ENCODE measurements at places on chromosomes 4 and X.

GRCh38 chrX:57227691-57228090 is 58.8 kb upstream of the FAAH2 start:
- DNase-seq, result no peak

GRCh38 chr4:103482893-103483292 is 236.9 kb downstream of the TACR3 start:
- no peak for DNase-seq

DNA sequence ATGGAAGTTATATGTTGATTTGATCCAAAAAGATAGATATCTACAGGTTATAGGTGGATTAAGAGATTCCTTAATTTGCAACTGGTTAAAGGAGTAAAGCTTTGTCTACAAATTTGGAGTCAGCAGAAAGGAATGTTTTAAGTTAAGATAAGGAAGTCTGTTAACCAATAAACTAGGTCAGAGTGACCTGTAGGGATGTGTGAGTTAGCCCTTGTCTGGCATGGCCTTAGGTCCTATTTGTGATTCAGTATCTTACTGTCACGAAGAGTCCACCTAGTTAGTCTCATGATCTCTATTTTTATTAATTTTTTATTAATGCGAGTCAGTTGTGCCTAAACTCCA is 230.8 kb downstream of the INPP4B start:
- DNase-seq, result no peak

- DNase-seq, result no peak
Observed at GRCh38 chr4:40621592-40622512, 7.8 kb downstream of the RBM47 start.

- DNase-seq, result no peak
Observed at GRCh38 chrX:154020536-154021115, 924 bp upstream of the IRAK1 start.

DNA sequence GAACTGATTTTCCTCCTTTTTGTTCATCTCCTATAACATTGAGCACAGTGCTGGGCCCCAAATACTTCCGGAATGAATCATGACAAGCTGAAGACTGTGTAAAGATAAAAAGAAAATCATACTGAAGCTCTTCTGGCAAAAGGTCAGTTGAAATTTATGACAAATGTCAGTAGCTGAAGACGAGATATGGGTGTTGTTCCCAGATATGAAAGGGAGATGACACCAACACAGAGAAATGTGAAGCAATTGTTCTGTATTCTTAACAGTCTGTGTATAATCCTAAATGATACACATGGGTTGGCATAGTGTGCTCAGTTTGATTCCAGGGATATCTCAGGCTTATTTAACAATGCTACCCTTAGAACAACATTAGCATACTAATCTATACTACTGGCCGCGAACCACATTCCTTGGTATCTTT is 170.5 kb upstream of the PITX2 start:
- DNase-seq, result no peak

- no peak for DNase-seq
Observed at GRCh38 chr4:61175495-61175894, 24.6 kb upstream of the ADGRL3 start.

GRCh38 chrX:23332101-23332887 is 2.4 kb upstream of the PTCHD1 start:
- DNase-seq, result no peak

GRCh38 chrX:123801901-123802300 is 58.0 kb upstream of the XIAP start:
- DNase-seq, result no peak

DNA sequence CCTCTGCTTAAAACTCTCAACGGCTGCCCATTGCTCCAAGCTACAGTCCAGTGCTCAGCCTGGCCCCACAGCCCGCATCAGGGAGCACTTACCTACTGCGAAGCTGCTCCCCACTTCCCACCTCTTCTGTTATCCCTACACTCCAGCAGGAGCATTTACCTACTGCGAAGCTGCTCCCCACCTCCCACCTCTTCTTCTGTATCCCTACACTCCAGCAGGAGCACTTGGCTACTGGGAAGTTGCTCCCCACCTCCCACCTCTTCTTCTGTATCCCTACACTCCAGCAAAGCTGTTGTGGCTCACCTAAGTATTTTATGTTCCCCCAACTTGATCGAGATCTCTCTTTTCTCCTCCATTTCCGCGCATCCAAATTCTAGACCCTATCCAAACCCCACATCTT is 563.3 kb upstream of the ZFP42 start:
- no peak for DNase-seq

GRCh38 chr4:141884070-141884469 is 247.7 kb downstream of the IL15 start:
- DNase-seq, result no peak

- DNase-seq, result no peak
Observed at GRCh38 chr4:41322617-41323016, 65.9 kb downstream of the UCHL1 start.
